ENCODE measurements at places on chromosomes 12 and 14.

DNA sequence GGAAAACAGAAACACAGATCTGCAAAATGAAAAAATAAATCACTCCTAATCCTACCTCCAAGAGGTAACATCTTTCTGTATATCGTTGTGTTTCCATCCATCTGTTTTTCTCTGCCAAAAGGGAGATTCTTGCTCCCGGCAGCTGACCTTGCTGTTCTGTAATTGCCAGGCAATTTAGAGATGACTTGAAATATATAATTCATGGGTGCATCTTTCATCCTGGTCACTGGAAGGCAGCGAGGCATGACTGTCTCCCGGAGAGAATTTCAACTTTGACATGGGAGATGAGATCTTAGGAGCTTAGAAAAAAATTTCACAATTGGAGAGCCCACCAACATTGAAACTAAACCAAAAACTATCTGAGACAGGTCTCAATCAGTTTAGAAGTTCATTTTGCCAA, 53.0 kb downstream of the WSCD2 start:
- no peak for DNase-seq

DNA sequence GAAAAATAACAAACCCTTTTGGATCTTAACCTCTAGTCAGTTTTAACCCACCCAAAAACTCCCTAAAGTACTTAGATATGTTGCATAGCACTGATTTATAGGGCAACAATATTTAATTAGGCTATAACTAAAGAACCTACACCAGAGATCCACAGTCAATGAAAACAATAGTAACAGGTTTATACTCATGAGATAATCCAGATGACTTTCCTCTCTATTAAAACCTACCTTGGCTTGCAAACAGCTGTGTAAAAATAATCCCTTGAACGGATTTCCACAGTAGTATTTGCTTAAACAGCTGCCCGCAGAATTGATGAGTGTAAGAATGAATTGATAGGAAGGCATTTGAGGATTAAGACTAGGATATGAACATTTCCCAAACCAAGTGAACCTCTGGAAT, 104.3 kb upstream of the PTPRR start:
- DNase-seq, result no peak

GRCh38 chr14:92540472-92541048, 27.0 kb downstream of the RIN3 start:
- DNase-seq, result no peak

GRCh38 chr14:101428409-101428808, 132.9 kb upstream of the DIO3 start:
- DNase-seq, result no peak
